ENCODE measurements at places on chromosomes 12 and 14.

DNA sequence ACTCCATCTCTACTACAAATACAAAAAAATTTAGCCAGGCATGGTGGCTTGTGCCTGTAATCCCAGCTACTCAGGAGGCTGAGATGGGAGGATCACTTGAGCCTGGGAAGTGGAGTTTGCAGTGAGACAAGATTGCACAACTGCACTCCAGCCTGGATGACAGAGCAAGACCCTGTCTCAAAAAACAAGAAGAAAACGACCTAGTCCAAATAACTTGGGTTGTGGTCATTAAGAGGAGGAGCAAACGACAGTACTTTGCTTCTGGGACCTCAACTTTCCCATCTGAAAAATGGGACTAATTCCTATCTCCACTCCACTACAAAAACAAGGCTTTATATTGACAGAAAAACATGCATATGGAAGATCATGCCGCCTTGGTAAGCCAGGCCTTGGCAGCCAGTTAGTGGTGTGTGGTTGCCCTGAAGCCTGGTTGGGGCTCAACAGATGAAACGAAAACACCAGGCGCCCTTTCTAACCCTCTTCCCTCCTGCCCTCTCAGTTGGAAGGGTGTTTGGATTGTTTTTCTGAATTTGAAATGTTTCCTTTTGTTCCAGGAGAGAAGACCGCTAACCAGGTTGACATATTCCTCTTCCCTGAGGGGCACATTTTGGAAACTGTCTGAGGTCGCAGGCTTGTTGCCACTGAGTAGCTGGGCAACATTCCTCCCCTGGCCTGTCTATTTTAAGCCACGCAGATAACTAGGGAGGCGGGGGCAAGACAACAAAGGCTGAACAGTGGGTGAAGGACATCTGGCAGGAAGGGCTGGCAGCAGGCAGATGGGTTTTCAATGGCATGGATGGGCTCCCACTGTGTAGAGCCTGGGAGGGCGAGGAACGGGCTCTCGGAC is 13.7 kb upstream of the VPS37B start:
- DNase-seq = no peak

DNA sequence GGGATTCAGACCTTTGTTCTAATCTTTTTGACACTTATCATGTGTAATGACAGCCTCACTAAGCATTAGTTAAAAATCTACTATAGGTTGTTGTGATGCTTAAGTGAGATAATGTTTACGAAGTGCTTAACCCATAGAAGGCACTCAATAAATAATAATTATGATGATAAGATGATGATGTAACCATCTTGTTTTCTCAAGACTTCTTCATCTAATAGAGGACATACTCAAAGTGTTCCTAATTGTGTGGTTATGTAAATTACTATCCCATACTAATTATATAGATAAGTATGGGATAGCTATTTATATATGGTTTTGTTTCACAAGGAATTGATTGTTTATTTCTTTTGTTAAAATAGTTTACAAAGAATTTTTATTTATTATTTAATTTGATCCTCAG is 76.9 kb downstream of the MIPOL1 start:
- no peak for DNase-seq

- no peak for DNase-seq
Measured at GRCh38 chr14:28952666-28953065, 186.1 kb downstream of the FOXG1 start.

DNA sequence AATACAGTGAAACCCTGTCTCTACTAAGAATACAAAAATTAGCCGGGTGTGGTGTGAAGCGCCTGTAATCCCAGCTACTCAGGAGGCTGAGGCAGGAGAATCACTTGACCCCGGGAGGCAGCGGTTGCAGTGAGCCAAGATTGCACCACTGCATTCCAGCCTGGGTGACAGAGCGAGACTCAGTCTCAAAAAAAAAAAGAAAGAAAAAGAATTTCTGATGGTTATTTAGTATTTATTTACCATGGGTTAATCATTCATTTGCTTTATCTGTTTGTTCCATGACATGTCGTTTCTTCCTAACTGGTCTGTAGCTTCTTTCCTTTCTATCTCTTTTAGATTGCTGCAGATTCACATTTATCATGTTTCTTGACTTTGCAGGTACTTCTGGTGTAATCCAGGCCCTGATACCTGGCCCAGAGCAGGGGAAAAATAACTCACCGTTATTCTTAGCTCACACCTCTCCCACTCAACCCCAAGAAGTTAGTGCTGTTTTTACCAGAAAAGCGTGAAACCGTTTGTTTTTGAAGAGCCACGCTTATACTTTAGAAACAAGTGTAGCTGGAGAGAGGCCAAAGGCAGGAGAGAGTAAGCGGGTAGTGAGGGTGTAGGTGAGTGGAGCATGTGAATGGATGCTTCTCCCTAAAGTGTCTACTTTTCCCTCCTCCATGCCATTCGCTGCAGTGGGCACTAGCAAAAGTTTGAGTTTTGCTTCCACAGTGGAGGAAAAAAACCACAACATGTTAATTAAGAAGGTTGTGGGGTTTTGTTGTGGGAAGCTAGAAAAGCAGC is 45.4 kb downstream of the SRGAP1 start:
- DNase-seq = no peak

GRCh38 chr14:100155049-100155621 is 4.3 kb downstream of the DEGS2 start:
- no peak for DNase-seq

DNA sequence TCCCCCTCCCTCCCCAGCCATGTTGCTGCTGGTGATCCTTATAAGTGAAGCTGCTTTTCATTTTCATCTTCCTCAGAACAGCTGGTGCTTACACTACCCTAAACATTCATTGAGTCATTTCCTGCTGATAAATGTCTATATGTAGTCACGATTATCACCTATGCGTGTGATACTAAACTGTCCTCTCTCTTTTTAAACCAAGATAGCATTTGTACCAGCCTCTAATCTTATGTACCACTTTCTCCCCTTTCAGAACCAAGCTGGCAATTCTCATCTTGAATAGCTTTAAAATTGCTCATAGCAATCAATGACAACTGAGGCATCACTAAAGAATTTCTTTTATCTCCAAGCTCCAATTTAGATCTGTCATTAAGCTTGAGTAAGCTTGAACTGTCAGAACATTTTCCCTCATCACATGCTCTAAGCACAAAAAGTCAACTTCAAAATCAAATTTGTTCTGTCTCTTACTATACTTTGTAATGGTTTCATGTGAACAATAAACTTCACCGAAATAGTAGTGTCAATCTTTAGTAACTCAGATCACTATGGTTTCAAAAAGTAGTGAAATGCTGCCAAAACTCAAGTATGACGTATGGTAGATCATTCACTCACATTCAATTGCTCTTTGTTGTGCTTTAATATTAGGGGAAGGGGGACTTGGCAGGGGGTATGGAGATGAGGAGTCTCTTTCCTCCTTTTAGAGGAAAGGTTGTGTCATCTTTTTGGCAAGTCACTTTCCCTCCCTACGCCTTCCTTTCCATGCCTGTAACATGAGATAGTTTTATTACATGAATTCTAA is 178.1 kb upstream of the NOVA1 start:
- peak; percentile 36 for DNase-seq

DNA sequence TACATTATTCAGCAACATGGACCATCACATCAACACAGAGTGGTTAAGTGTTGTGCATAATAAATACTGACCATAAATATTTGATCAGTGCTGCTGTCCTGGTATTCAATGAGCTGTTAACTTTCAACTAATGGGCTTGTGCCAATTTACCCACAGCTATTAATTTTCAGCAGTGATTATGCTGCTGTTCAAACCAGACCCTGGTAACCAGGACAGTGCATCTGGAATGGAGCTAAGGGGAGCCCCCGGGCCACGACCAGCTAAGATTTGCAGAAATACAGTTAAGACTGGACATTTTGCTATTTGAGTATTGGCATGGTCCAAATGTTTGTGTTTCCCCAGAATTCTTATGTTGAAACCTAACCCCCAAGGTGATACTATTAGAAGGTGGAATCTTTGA is 180.4 kb upstream of the GZMB start:
- no peak for DNase-seq

GRCh38 chr12:80838708-80839107 is 99.0 kb downstream of the LIN7A start:
- no peak for DNase-seq

GRCh38 chr14:21557084-21557901 is 22.6 kb downstream of the OR10G3 start:
- DNase-seq = peak; percentile 85

- no peak for DNase-seq
Measured at GRCh38 chr14:34012978-34013720, 62.3 kb upstream of the EGLN3 start.

DNA sequence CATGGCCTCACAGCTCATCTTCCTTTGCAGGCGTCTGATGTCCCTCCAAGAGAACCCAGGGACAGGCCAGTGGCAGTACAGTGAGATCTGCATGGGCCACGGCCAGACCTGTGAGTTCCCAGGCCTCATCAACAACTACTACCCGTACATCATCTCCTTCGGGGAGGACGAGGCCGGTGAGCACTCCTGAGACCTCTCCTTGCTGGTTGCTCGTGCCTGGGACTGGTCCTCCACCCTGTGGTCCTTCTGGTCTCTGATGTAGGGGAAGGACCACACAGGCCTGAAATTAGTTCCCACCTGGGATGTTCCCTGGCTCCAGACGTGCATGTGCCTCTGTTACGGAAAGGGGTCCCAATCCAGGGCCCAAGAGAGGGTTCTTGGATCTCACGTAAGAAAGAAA is 17.9 kb downstream of the HHIPL1 start:
- DNase-seq = no peak

DNA sequence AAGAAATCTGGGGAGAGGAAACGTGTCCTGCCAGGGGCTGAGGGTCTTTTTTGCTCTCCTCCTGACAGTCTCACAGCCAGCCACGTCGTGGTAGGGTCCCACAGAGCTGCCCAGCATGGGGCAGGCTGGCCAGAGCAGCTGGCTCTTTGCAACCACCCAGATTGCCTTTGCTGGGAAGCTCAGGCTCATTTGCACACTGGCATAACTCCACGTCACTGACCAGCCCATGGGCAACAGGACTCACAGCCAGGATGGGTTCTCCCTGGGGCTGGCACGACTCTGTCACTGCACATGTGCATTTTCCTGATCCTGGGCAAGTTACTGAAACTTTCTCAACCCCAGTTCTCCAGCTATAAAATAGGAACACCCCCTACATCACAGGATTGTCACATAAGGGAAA is 242.2 kb downstream of the DPF3 start:
- no peak for DNase-seq

GRCh38 chr12:27344760-27345159 is 12.1 kb downstream of the BMAL2 start:
- peak; percentile 41 for DNase-seq

- DNase-seq = no peak
Measured at GRCh38 chr12:67237231-67237630, 31.9 kb upstream of the CAND1 start.

DNA sequence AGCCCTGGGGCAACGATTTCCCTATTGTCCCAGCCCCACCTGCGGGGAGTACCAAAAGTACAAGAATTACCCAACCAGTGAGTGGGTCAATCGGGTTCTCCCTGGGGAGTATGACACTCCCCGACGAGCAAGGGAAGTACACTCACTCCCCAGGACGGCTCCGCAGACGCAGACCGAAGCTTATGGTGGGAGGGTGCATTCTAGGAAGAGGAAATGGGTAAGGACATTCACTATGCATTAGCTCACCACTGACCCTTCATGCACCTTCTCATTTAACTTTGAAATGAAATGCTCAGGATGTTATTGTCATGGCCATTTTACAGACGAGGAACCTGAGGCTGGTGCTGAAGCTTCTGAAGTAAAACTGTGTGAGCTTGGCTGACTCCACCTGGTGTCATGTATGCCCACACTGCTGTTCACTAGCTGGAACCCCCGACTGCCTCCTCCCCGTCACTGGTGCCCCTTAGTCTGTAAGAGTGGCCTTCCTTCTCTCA is 45.8 kb upstream of the TMED10 start:
- DNase-seq = peak; percentile 92

GRCh38 chr14:55048900-55049436 is 2.5 kb upstream of the MAPK1IP1L start:
- no peak for DNase-seq

GRCh38 chr12:114269153-114269552 is 136.8 kb downstream of the TBX5 start:
- no peak for DNase-seq

- no peak for DNase-seq
Measured at GRCh38 chr12:115639648-115640012, 637.9 kb downstream of the MED13L start.

GRCh38 chr12:38633511-38633910 is 271.9 kb downstream of the CPNE8 start:
- DNase-seq = no peak

- DNase-seq = peak; percentile 5
Measured at GRCh38 chr12:9940375-9940774, 8.2 kb upstream of the CLEC2A start.

DNA sequence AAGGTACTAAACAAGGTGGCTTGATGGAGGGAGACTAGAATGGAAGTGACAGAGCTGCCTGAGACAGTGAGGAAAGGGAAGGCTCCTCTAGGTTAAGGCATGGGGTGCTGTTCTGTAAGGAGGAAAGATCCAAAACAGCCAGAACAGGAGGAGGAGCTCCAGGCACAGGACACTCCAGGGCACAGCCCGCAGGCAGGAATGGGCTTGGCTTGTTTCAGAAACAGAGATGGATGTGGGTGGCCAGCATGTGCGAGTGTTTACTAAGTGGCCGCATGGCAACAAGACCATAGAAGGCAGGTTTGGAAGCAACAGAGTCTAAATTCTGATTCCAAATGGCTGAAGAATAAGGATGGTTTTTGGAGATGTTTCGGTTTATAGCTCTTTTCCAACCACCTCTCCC is 889.1 kb downstream of the AACS start:
- DNase-seq = no peak

GRCh38 chr12:107748472-107748871 is 12.5 kb downstream of the PRDM4 start:
- DNase-seq = peak; percentile 81

GRCh38 chr14:67195279-67195678 is 6.0 kb downstream of the GARIN2 start:
- DNase-seq = no peak

GRCh38 chr12:119679081-119679480 is 11.1 kb downstream of the PRKAB1 start:
- DNase-seq = no peak

DNA sequence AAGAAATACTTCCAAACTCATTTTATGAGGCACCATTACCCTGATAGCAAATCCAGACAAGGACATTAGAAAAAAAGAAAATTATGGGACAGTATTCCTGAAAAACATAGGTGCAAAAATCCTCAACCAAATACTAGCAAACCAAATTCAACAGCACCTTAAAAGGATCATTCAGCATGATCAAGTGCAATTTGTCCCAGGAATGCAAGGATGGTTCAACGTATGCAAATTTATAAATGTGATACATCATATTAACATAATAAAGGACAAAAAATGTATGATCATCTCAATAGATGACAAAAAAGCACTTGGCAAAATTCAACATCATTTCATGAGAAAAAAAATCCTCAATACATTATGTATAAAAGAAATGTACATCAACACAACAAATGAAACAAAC is 162.9 kb downstream of the DUSP6 start:
- no peak for DNase-seq

GRCh38 chr12:96233939-96234461 is 39.8 kb downstream of the ELK3 start:
- peak; percentile 95 for DNase-seq

- DNase-seq = peak; percentile 57
Measured at GRCh38 chr12:77232045-77232444, 166.7 kb upstream of the E2F7 start.

Data from IMR-90 (cell line).